ENCODE measurements at places on chromosomes 1 and 21. TPM values are rescaled to one million over a fixed set of nuclear protein-coding genes. Genes with fewer than 3 reads are reported as not detected.

GRCh38 chr1:184050636-184051035, 894 bp upstream of the TSEN15 start:
- peaks cover 23% of the 10 kb centered on the region for H3K4me1 ChIP-seq
- H3K27me3 ChIP-seq, result no peaks in the 10 kb centered on the region
- no peak for DNase-seq

- H3K4me1 ChIP-seq, result no peaks in the 10 kb centered on the region
- H3K4me3 ChIP-seq, result peak within 1 kb of the TSS; percentile 40
- H3K27ac ChIP-seq, result no peak within 1 kb of the TSS
- no peaks in the 10 kb centered on the region for H3K36me3 ChIP-seq
- no peak for DNase-seq
These were observed at the start of gene SLC9C2 for GRCh38 chr1:173603056-173603591. SLC9C2 (minus strand) TSS chr1:173603072; CDS start chr1:173601776, 1,296 bp downstream.

- no peak overlapping the region for H3K4me3 ChIP-seq
- no peaks in the 10 kb centered on the region for H3K27me3 ChIP-seq
- peaks cover 7% of the 10 kb centered on the region for H3K4me1 ChIP-seq
- DNase-seq, result no peak
- H3K27ac ChIP-seq, result no peak overlapping the region
These were observed 52.1 kb downstream of the STYXL2 start for GRCh38 chr1:167145965-167146364.

DNA sequence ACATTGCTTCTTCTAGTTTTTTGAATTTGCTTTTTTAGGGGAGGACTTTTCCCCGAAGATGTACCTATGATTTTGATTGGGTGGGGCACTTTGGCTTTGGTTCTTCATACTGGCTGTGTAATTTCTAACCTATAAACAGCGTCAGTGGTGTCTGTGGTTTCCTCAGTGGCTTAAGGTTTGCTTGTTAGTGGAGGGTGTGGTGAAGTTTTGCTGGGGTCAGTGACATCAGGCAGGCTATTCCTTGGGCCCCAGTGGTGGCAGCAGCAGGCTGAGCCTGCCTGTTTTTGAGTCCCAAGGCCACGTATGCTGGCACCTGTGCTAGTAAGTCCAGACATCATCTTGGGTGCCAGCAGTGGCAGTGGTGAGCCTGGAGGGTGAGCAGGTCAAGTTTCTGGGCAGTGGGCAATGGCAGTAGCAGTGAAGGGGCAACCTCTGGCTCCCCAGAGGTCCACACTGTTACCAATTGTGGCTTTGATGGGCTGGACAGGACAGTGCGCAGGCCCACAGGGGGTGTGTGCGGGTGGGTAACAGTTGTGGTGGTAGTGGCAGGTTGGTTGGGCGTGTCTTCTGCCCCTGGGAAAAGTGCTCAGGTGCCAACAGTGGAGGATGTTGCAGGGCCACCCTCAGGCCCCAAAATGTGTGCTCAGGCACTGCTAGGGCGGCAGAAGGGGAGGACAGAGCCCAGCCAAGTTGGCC, 54.9 kb upstream of the B3GALT2 start:
- no peaks in the 10 kb centered on the region for H3K4me1 ChIP-seq
- no peak overlapping the region for H3K4me3 ChIP-seq
- peaks cover 15% of the 10 kb centered on the region for H3K36me3 ChIP-seq
- no peak overlapping the region for H3K27ac ChIP-seq
- DNase-seq, result no peak

- DNase-seq, result no peak
- H3K4me1 ChIP-seq, result no peaks in the 10 kb centered on the region
- H3K27ac ChIP-seq, result peak overlapping the region; percentile 65
These were observed 36.4 kb upstream of the BCL9 start for GRCh38 chr1:147504801-147505311.

The OVAAL gene
- not detected for polyA plus RNA-seq

The ALX3 gene
- polyA plus RNA-seq, result 0.05 TPM

The NBPF6 gene
- polyA plus RNA-seq, result not detected

The SLC1A7 gene
- polyA plus RNA-seq, result 0.04 TPM

The MR1 gene
- polyA plus RNA-seq, result 0.90 TPM

The GJB4 gene
- not detected for polyA plus RNA-seq

The OR11L1 gene
- not detected for polyA plus RNA-seq
